GM03348 (cell line): ENCODE measurements at places on chromosomes 11 and 22.

- no peak for DNase-seq
These were observed 3.6 kb upstream of the AIFM3 start for GRCh38 chr22:20963201-20964052.

DNA sequence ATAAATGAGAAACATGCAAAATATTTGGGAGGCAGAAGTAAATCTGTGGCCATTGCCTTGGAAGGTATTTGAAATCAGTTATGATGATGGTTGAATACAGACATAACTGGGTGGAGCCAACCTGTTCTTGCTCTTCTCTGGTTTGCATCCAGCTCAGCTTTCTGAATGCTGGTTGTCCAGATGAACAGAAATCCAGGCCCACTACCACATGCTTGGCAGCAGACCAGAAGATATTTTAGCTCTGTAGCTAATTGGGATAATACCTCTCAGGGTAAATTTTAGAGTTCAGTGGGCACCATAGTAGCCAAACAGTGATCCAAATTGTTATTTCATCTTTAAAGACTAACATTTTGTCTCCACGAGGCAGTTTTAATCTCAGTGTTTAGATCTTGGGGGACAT is 308.3 kb downstream of the RAB38 start:
- no peak for DNase-seq

- DNase-seq: no peak
These were observed 133.2 kb downstream of the IGLL1 start for GRCh38 chr22:23446796-23447350.

DNA sequence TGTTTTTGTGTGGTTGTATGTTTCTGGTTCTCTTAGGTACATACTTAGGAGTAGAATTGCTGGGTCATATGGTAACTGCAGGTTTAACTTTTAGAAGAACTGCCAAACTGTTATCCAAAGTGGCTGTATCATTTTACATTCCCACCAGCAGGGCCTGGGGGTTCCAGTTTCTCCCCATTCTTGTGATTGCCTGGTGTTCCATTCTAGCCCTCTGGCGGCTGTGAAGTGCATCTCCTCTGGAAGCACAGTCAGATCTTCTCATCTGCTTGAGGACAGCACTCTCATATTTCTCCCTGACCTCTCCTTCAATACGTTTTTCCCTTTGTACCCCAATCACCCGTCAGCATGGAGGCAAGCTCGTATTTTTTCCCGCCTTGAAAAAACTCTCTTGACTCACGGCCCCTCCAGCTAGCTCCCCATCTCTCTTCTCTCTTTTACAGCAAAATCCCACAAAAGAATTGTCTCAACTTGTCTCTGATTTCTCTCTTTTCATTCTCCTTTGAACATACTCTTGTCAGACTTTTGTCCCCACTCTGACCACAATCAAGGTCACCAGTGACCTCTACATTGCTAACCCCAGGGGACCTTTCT is 56.8 kb upstream of the THY1 start:
- peak; percentile 82 for DNase-seq

DNA sequence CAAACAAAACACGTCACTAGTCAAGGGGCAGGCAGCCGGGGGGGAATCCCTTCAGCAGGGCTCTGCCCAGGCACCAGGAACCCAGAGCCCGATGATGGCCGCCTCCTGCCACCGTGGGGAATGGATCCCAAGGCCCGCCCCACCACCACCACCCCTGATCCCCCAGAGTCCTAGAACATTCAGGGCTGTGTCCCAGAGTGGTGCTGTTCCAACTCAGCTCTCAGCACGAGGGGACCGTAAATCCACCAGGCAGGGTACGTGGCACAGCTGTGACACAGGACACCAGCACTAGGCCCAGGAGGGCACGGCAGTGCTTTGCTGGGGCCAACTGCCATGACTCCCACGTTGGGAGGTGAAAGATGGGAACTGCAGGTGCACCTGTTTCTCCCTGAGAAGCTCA is 29.6 kb downstream of the ANO1 start:
- no peak for DNase-seq

DNA sequence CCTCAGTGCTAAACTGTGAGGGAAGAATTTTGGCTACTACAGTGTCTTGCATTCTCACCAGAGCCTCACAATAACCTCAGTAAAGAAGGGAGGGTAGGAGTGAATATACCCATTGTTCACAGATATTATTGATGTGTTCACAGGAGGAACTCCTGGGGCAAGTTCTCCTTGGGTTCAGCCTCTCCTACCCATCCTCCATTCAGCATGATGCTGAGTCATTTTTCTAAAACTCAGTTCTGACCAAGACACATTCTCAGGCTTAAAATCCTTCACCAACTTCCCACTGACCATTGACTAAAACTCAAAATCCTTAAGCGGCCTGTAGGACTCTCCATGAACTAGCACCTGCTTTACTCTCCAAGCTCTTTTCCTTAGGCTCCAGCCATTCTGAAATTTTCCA is 48.7 kb downstream of the SYTL2 start:
- no peak for DNase-seq

DNA sequence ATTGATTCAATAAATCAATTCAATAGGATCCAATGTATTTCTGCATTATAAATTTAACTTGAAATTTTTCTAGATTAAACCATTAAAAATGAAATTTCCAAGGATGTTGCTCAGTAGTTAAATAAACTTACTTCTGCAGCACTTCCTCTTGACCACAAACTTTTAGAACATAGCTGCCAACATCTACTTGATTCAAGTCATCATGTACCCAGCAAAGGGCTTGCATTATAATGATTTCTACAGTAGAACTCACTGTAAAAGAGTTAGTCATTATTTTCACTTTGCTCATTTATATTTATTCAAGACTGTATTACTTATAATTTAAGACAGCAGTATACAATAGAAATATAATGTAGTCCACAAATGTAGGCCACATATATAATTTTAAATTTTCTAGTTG is 59.2 kb downstream of the PIK3C2A start:
- no peak for DNase-seq
